ENCODE measurements at places on chromosomes 1 and 21. TPM values are rescaled to one million over a fixed set of nuclear protein-coding genes. Genes with fewer than 3 reads are reported as not detected.

Gene NBPF6
- total RNA-seq = not detected

- no peaks in the 10 kb centered on the region for H3K4me1 ChIP-seq
- no peaks in the 10 kb centered on the region for H3K36me3 ChIP-seq
- H3K27ac ChIP-seq = no peak overlapping the region
- no peak overlapping the region for H3K4me3 ChIP-seq
- H3K27me3 ChIP-seq = no peaks in the 10 kb centered on the region
Measured at GRCh38 chr1:218851586-218851985, 322.1 kb upstream of the LYPLAL1 start.

DNA sequence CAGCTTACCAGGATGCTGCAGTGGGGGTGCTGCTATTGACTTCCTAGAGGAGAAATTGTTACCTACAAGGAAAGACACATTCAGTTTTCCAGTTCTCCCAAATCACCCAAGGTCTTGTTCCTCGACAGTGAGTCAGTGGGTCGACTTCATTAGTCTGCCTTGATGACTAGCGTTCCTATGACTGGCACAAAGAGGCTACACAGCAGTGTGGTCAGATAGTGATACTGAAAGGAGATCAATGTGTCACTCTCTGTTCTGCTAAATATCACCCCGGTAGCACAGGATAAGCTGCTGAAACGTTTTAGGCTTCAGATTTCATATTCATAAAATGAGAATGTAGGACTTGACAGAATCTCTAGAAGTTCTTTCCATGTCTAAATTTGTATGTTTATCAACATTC, 357.4 kb downstream of the LMX1A start:
- H3K27me3 ChIP-seq = no peaks in the 10 kb centered on the region
- H3K4me1 ChIP-seq = no peaks in the 10 kb centered on the region
- no peak overlapping the region for H3K27ac ChIP-seq
- H3K36me3 ChIP-seq = no peaks in the 10 kb centered on the region
- DNase-seq = no peak

- H3K4me3 ChIP-seq = no peak overlapping the region
- no peaks in the 10 kb centered on the region for H3K36me3 ChIP-seq
- no peaks in the 10 kb centered on the region for H3K27me3 ChIP-seq
Measured at GRCh38 chr21:29233611-29234540, 64.8 kb upstream of the BACH1 start.

Gene VASH2
- total RNA-seq = not detected

DNA sequence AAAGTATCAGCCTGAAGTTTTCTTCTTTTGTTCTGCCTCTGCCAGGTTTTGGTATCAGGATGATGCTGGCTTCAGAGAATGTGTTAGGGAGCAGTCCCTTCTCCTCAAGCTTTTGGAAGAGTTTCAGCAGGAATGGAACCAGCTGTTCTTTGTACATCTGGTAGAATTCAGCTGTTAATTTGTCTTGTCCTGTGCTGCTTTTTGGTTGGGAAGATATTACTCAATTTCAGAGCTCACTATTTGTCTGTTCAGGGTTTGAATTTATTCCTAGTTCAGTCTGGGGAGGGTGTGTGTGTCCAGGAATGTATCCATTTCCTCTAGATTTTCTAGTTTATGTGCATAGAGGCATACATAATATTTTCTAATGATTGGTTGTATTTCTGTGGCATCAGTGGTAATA, 12.8 kb downstream of the ZNF678 start:
- H3K27ac ChIP-seq = no peak overlapping the region
- 0 out of 2 replicates have a peak, but pooled peaks cover 7% of the 10 kb centered on the region for H3K36me3 ChIP-seq
- no peaks in the 10 kb centered on the region for H3K4me1 ChIP-seq
- H3K4me3 ChIP-seq = no peak overlapping the region

- DNase-seq = no peak
- H3K27me3 ChIP-seq = no peaks in the 10 kb centered on the region
- H3K4me1 ChIP-seq = peaks cover 6% of the 10 kb centered on the region
Measured at GRCh38 chr1:67019600-67020136, 34.3 kb downstream of the SLC35D1 start.

- no peaks in the 10 kb centered on the region for H3K27me3 ChIP-seq
- H3K27ac ChIP-seq = no peak overlapping the region
- H3K36me3 ChIP-seq = no peaks in the 10 kb centered on the region
Measured at GRCh38 chr21:21971384-21971783, 973.2 kb downstream of the NCAM2 start.

GRCh38 chr1:89610457-89611011, 22.4 kb upstream of the LRRC8C start:
- no peaks in the 10 kb centered on the region for H3K36me3 ChIP-seq
- no peak for DNase-seq
- no peaks in the 10 kb centered on the region for H3K27me3 ChIP-seq

DNA sequence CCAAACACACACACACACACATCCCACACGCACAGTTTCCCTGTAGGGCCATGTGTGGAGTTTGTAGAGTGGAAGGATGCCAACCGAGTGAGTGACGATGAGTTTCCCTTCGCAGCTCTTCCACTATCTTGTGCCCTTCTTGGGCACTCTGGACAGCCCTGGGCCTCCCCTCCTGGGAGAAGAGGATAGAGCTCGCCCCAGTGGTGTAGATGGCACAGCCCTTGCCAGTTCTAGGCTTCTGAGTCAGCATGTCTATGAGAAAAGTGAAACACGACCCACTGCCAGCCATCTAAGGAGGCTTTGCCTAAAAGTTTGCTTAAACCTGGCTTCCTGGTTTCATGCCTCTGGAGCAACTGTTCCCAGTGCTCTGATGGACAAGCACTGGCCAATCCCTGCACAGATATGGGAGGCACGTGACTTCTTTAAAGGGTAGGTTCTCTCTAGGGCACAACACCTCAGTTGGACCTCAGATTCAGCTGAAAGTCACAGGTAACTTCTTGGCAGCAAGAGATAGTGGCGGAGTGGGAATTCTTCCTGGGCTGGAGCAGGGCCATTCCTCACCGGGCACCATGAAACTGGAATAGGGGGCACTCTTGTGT, 195.9 kb upstream of the GALNT2 start:
- H3K27ac ChIP-seq = no peak overlapping the region
- H3K27me3 ChIP-seq = no peaks in the 10 kb centered on the region
- DNase-seq = no peak
- no peak overlapping the region for H3K4me3 ChIP-seq
- H3K4me1 ChIP-seq = no peaks in the 10 kb centered on the region

DNA sequence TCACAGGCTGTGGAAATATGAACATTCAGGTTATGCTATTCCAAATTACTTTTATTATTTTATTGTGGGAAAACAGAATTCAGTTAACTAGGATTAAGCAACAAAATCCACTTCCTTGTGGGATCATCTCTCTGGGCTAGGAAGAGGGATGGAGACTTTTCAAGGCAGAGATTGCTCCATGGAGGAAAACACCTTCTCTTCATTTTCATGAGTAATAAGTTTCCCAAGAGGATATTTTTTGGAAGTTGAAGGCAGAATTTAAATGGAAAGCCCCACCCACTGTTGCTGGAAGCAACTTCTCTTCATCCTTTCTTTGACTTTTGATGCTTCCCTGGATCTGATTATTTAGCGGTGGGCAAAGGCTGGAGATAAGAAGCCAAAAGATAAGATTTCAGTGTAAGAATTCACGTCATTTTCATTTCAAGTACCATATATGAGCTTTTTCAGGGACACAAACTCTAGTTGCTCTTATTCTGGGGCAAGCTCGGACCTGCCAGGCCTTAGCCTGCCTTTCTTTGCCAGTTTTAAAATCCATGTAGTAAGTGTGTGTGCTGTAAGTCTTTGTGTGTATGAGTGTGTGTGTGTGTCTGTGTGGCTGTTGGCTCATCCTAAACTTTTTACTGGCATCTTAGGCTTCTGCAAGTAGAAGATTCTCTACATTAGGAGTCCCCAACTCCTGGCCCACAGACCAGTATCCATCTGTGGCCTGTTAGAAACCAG, 11.7 kb upstream of the IL24 start:
- H3K27me3 ChIP-seq = no peaks in the 10 kb centered on the region
- H3K4me1 ChIP-seq = no peaks in the 10 kb centered on the region
- DNase-seq = no peak
- no peak overlapping the region for H3K27ac ChIP-seq

DNA sequence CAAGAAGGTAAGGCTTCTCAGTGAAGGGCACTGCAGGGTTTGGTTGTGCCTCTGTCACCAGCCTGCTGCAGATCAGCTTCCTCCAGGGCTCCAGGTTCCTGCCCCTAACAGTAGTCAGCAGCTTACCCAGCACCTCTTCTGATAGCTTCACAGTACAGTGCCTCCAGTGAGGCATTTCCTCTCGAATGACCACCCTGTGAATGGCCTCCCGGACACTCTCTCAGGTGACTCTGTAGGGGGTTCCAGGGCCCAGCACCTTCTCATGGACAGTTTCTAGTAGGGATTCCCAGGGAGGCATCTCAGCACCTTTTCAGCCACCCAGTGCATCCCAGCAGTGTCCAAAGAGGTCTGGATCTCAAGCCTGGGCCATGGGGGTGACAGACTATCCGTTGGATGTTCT, 28.4 kb downstream of the USP48 start:
- H3K4me1 ChIP-seq = peaks cover 4% of the 10 kb centered on the region
- no peak overlapping the region for H3K27ac ChIP-seq
- no peak overlapping the region for H3K4me3 ChIP-seq
- H3K27me3 ChIP-seq = no peaks in the 10 kb centered on the region
- peaks cover 16% of the 10 kb centered on the region for H3K36me3 ChIP-seq
- DNase-seq = no peak

- no peaks in the 10 kb centered on the region for H3K4me1 ChIP-seq
- H3K27me3 ChIP-seq = no peaks in the 10 kb centered on the region
- H3K36me3 ChIP-seq = no peaks in the 10 kb centered on the region
- H3K4me3 ChIP-seq = no peak overlapping the region
- DNase-seq = no peak
Measured at GRCh38 chr1:21552715-21553114, 43.5 kb downstream of the ALPL start.

- H3K27ac ChIP-seq = no peak overlapping the region
- H3K27me3 ChIP-seq = no peaks in the 10 kb centered on the region
- no peaks in the 10 kb centered on the region for H3K36me3 ChIP-seq
Measured at GRCh38 chr1:109197158-109198042, 16.3 kb upstream of the SARS1 start.

GRCh38 chr1:101194746-101195145, 42.1 kb upstream of the S1PR1 start:
- no peak overlapping the region for H3K4me3 ChIP-seq
- H3K36me3 ChIP-seq = no peaks in the 10 kb centered on the region
- H3K27ac ChIP-seq = no peak overlapping the region
- DNase-seq = no peak
- H3K4me1 ChIP-seq = peaks cover 6% of the 10 kb centered on the region

DNA sequence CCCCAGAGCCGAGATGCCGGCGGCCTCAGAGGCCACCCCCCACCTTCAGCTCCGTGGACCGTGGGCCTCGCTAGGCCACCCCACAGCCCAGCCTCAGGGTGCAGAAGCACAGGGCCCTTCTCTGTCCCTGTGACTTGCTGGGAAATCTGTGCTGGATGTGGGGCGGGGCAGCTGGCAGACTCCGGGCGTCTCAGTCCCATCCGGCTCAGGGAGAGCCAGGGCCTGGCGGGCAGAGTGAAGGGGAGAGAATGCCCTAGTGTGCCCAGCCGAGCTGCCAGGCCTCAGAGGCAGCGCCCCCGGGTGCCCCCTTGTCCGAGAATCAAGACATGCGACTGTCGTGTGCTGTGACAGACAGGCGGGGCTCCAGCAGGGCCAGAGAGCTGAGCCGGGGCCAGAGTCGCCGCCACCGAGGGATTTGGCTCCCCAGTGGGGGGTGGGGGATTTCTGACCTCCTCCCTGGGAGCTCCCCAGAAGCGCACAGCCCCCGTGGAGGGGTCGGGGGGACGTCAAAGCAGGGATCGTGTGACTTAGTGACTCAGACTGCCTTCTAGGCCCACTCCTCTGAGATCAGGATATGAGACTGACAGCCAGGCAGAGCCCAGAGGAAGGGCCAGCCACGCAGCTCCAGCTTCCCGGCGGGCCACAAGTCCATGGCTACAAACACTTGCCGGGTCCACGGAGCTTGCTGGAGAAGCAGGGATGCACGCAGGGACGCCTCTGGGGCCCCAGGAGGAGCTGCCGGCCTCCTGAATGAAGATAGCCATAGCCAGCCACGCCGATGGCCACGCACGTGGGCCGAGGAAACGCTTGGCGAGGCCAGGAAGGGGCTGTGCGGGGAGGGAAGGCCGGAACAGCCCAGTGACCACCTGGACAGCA, 11.9 kb downstream of the COL6A1 start:
- no peaks in the 10 kb centered on the region for H3K36me3 ChIP-seq
- H3K4me1 ChIP-seq = no peaks in the 10 kb centered on the region
- DNase-seq = no peak
- H3K27ac ChIP-seq = no peak overlapping the region
- H3K27me3 ChIP-seq = no peaks in the 10 kb centered on the region

DNA sequence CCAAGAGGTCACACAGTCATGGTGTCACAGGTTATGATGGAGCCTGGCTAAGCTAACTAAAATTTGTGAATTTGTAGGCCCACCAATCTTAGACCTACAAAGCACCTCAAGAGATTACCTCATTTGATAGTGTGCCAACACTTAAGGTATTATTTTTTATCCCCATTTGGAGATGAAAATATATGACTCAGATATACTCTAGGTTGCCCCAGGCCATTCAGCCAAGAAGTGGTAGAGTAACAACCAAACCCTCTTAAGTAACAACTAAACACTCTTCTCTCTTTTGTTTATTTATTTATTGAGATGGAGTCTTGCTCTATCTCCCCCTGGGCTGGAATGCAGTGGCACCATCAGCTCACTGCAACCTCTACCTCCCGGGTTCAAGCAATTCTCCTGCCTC, 14.3 kb downstream of the NPL start:
- no peak overlapping the region for H3K4me3 ChIP-seq
- no peaks in the 10 kb centered on the region for H3K36me3 ChIP-seq
- H3K4me1 ChIP-seq = no peaks in the 10 kb centered on the region
- no peaks in the 10 kb centered on the region for H3K27me3 ChIP-seq

Gene DOCK7
- 0.11 TPM for total RNA-seq

Gene CLIC4
- 87.4 TPM for total RNA-seq

Gene CD160
- total RNA-seq = not detected

DNA sequence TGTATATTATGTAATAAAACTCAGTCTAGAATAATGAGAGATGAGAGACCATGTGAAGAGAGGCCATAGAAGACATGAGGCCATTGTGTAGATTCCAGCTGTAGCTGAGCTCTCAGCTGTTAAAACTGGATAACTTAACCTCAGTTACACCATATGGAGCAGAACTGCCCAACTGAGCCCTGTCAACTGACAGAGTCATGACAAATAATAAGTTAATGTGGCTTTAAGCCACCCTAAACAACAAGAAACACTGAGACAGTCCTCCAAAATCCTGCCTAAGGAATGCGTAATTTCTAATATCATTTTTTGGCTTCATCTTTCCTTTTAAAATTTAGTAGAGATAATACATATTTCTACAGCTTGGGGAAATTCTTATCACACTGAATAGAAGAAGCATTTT, 580.0 kb upstream of the RGS18 start:
- no peak overlapping the region for H3K27ac ChIP-seq
- DNase-seq = no peak
- no peak overlapping the region for H3K4me3 ChIP-seq
- H3K36me3 ChIP-seq = no peaks in the 10 kb centered on the region
- no peaks in the 10 kb centered on the region for H3K27me3 ChIP-seq

DNA sequence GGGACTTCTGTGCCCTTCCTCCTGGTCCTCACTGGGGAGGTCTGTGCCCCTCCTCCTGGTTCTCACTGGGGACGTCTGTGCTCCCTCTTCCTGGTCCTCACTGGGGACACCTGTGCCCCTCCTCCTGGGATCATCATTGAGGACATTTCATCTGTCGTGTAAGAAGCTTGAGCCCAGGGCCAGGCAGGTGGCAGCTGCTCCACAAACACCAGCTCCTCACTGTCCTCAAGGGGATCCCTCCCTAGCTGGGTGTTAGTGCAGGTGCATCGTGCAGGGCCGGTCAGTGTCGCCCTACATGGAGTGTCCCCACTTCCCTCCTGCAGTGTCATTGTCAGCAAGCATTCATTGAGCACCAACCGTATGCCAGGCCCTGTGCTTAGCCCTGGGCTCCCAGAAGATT, 312.7 kb downstream of the PTPRU start:
- no peaks in the 10 kb centered on the region for H3K36me3 ChIP-seq
- H3K27me3 ChIP-seq = no peaks in the 10 kb centered on the region
- no peak overlapping the region for H3K4me3 ChIP-seq
- H3K4me1 ChIP-seq = no peaks in the 10 kb centered on the region
- H3K27ac ChIP-seq = no peak overlapping the region

Data from Karpas-422 (cell line).